Stimulated activated CD4-positive, alpha-beta T cell treated with anti-CD3 and anti-CD28 coated beads, Interleukin-15, amount 100 ng/mL, for 24 hours (primary cell): ENCODE measurements at places on chromosomes 2 and 18.

DNA sequence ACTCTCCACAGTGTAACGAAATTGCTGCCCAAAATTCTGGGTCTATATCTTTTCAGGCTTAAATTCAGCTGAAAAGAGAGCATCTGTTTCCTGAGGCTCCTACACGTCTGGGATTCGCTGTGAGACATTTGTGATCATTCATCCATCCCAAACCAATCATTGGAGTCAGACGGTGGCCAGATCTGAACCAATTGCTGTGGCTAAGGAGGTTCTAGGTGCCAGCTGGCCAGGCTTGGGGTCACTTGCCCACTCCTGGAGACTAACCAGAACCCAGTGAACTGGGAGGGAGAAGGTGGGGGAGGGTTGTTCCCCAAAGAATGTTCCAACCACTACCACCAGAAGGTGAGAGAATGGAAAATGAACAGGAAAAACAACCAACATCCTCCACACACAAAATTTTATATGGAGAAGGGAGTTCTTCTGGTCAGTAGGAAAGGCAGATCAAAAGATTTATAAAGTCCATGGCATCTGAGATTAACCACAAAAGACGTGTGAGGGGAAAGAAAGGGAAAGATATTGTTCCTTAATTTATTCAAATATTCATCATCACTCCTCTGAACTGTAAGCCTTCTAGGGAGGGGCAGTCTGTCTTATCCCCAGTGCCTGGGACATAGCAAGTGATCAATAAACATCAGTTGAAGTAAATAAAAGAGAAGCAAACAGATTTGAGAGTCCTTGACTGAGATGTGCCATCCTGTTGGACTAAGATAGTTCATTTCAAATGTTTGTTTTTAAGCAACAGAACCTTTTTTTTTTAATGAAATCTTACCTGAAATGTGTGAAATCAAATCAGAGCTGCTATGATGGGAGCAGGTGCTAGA lies 3.0 kb upstream of the RTKN start:
- no peak for DNase-seq

DNA sequence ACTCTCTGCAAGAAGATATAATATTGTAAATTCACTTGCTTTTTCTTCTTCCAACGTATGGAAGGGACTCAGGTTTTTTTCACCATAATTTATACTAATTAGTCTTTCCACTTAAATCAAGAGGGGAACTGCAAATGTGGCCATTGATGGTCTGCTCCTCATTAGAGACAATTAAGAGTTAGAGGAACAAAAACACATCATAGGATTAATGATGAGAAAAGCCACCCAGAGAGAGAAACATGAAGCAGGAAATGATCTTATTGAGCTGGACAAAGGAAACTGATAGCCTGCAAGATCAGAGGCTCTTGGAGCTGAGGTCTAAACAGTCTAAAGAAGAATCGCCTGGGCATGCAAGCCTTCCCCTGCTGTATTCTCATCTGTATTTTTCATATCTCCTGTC lies 151.2 kb upstream of the NRP2 start:
- no peak for DNase-seq

DNA sequence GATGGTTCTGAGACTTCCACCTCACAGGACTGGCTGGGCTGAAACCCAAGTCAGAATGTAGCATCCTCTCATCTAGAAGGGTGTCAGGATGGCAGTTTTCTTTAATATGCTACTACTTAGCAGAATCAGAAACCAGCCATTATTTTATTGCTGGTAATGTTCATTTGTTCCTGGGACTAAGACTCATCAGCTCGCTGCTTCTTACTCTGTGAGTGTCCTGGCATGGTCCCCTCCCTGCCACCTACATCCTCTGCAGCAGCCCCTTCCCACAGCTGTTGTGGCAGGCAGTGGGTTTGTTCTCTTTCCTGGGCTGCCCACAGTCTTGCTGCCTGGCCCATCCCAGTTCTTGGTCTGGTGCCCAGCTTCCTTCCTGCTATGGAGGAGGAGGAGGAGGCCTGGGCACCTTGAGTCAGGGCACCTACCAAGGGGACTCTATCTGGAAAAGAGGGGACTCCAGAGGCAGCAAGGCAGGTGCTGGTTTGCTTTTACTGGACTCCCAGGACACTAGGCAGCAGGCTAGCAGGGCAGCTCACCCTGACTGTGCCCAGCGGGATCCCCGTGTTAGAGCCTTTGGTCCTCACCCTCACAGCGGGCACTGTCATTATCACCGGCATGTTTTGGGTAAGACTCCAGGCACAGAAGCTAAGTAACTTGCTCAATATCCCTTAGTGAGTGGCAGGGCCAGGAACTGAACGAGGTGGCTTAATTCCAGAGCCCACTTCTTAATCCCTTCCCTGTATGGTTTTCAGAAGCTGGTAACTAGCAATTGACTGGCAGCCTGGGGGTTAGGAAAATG lies 62.1 kb downstream of the LRRFIP1 start:
- no peak for DNase-seq

DNA sequence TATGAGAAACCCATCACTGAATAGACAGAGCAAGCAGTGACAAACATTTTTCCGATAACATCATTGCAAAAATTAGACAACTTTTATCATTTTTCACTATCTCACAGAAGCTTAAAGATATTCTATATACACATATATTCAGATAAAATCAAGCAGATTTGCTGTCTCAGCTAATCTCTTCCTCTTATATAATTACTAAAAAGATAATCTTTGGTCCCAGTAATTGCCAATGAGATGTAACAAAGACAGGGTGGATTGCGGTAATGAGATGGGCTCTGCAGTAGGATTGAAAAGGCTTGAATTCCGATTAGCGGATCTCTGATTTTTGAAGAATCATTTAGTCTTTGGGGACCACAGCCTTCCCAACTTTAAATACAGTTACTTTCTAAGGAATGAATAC lies 63.5 kb downstream of the SYT4 start:
- no peak for DNase-seq

- DNase-seq, result no peak
Observed at GRCh38 chr2:187962538-187962937, 329.1 kb upstream of the GULP1 start.

GRCh38 chr2:41881249-41881648 lies 166.6 kb upstream of the PKDCC start:
- no peak for DNase-seq

GRCh38 chr2:215466097-215466909 lies 30.4 kb upstream of the FN1 start:
- no peak for DNase-seq

GRCh38 chr18:25553631-25554263 lies 201.8 kb upstream of the ZNF521 start:
- no peak for DNase-seq

GRCh38 chr2:68216454-68217310 lies 35.6 kb downstream of the PPP3R1 start:
- DNase-seq, result no peak

GRCh38 chr2:177983183-177983788 lies 89.3 kb downstream of the PDE11A start:
- DNase-seq, result peak; percentile 28

- DNase-seq, result no peak
Observed at GRCh38 chr2:216205486-216205885, 96.3 kb downstream of the XRCC5 start.

DNA sequence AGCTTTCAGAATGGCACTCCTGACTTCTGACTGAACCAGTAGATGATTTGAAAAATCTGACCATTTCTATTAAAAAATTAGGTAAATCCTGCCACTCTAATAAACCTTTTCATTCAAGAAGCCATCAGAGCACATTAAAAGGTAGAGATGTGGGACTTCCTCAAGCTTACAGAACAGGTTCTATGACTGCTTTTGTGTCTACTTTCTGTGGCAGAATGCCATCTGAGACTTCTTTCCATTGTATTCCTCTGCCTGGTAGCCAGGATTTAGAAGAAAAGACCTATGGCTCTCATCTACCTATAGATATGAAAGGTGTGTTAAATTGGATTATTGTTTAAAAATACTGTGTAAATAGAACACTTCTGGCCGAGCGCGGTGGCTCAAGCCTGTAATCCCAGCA lies 99.9 kb upstream of the NABP1 start:
- DNase-seq, result no peak

GRCh38 chr2:238861013-238861730 lies 13.3 kb downstream of the TWIST2 start:
- no peak for DNase-seq

DNA sequence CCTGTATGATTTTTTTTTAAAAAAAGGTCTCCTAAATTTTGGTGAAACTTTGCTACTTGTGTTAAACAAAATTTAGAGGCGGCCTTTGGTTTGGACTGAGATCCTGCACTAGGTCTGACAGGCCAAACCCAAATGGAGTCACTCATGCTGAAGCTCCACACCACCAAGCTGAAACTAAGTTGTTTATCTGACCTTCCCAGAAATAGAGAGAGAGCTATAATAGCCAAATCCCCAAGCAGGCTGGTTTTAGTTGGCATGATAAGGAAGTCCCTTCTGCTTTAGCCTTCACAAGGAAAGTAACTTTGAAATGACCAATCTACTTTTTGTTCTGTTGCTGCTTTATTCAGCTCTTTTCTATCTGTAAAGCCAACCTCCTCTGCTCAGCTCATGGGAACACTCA lies 17.1 kb upstream of the THUMPD2 start:
- DNase-seq, result no peak

GRCh38 chr2:105403783-105404698 lies 5.2 kb upstream of the FHL2 start:
- DNase-seq, result no peak

DNA sequence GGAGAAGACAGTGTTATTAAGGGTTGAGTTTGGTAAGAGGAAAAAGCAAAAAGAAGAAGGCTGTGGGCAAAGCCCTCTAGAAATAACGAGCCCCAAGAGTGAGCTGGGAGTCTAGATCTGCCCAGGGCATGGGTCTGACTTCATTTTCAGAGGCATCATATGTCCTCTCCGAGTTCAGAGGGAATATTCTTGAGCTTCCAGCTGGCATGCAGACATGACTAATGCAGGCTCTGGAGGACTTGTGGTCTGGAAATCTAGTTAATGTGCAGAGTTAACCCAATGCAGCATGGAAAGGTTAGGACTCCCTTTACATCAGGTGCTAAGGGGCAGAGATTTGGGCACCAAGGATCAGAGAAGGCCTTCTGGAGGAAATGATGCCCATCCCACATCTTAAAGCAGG lies 7.3 kb downstream of the ACMSD start:
- no peak for DNase-seq

GRCh38 chr18:62660691-62661090 lies 54.6 kb upstream of the PHLPP1 start:
- DNase-seq, result no peak

DNA sequence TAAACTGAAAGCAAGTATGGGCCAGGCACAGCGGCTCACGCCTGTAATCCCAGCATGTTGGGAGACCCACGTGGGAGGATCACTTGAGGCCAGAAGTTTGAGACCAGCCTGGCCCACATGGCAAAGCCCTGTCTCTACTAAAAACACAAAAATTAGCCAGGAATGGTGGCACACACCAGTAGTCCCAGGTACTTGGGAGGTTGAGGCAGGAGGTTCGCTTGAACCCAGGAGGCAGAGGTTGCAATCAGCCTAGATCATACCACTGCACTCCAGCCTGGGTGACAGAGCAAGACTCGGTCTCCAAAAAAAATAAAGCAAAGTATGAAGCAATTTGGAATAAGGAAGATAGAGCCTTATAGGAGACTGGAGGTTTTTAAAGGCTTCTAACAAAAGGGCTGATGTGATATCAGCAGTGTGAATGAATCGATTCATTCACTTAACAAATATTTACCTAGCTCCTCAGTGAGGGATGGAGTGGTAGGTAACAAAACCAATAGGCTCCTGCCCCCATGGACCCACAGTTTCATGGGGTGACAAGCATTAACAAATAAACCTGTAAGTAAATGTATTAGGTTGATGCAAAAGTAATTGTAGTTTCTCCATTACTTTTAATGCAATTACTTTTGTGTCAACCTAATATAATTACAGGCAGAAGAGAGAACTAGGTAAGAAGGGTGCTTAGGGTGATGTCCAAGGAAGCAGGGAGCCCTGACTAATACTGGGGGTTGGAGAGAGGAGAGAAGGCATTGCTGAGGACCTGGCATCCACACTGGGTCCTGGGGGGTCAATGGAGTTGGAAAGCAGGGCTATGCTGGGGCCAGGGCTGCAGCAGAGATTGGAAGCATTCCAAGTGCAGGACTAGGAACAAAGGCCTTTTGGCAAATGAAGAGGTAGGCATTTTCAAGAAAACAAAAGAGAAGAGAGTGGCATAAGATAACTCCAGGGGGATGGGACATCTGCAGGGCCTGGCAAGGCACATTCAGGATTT lies 195.4 kb upstream of the ARL4C start:
- DNase-seq, result no peak

DNA sequence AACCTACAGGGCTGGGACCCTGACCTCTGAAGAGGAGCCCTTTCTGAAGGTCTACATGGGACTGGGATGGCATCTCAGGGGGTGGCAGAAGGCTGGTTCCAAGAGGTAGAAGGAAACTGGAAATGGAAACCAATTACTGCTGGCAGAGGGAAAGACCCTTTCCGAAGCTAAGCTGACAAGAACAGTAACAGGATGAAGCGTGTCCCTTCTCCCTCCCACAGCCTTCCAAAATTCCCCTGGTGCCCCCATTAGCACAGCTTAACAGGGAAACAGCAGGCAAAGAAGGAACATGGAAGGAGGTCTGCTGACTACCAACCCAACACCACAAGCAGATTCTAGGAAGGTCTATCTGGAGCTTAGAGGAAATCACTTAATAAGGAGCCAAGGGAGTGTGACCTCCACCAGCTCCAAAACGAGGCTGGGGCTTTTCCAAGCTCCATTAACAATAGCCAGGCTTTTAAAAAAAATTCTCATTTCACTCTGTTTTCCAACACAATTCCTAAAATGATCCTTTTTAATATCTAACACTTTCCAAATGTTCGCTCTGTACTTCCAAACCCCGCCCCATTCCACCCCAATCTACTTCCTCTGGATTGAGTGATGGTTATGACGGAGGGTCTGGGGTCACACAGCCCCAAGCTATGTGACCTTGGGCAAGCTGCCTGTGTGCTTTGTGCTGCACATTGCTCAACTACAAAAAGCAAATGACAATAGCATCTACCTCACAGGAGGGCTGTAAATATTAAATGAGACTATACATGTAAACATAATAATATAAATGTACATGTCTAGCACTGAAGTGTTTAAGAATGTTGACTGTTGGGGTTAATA lies 55.2 kb downstream of the STK39 start:
- no peak for DNase-seq

DNA sequence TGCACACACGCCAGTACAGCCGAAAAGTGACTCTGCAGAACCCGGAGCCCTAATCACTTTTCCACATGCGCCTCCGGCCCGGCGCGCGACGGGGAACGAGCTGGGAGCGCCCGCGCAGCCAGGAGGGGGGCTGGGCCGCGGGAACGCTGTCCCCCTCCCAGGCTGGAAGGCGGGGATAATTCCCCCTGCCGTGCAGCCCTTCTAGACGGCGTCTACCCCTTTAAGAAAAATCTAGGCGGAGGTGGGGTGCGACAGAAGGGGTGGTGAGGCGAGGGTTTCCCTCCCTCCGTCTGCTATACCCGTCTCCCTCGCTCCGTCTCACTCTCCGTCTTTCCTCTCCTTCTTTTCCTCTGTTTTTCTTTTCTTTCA lies 2.4 kb downstream of the CYP26B1 start:
- DNase-seq, result no peak

- no peak for DNase-seq
Observed at GRCh38 chr18:35158728-35159450, 81.9 kb upstream of the ZNF397 start.
